ENCODE measurements at places on chromosomes 13 and 19.
A peak's percentile ranks its signal among the peaks of the same experiment; 100 is the strongest.

- no peak for DNase-seq
Measured at GRCh38 chr13:113528101-113528812, 37.7 kb upstream of the DCUN1D2 start.

DNA sequence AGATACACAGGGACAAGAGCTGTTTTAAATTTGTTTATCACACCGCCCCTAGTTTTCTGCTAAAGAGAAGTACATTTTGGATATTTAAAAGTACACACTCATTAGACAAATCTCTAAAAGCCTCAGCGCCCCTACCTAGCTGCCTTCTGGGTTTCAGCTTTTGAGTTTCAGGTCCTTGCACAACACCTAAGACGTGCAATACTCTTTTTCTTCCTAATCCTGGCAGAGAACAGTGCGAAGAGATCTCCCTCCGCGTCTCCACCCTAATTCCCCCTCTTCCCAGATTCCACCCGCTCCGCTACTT lies 421 bp upstream of the KLF5 start:
- no peak for DNase-seq

- DNase-seq: no peak
Measured at GRCh38 chr19:2524840-2525723, 49.2 kb downstream of the GADD45B start.

DNA sequence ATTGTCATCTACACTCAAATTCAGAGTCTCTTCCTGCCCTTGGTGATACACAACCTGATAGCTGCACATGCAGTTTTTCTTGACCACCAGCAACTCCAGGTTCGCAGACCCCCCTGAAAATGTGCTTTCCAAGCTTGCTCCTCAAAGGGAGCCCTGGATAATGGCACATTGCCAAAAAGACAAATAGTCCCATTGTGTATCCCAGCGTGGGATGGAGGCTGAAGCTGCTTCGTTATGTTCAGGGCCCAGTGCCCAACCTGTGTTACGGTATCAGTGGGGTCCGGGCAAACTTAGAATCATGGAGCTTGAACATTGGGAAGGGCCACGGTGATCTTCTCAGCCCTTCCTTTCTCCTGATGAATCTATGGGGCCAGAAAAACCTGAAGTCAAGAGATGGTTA lies 173.0 kb downstream of the TEX29 start:
- no peak for DNase-seq

- DNase-seq: no peak
Measured at GRCh38 chr13:44393391-44393790, 19.8 kb downstream of the SERP2 start.

DNA sequence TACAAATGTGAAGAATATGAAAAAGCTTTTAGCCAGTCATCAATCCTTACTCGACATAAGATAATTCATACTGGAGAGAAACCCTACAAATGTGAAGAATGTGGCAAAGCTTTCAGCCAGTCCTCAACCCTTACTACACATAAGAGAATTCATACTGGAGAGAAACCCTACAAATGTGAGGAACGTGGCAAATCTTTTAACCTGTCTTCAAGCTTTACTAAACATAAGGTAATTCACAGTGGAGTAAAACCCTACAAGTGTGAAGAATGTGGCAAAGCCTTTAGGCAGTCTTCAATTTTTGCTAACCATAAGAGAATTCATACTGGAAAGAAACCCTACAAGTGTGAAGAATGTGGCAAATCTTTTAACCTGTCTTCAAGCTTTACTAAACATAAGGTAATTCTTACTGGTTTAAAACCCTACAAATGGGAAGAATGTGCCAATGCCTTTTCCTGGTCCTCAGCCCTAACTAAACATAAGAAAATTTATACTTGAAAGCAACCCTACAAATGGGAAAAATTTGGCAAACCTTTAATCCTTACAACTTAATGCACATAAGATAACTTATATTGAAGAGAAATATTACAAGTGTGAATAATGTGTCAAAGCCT lies 74.1 kb upstream of the ZNF681 start:
- no peak for DNase-seq

DNA sequence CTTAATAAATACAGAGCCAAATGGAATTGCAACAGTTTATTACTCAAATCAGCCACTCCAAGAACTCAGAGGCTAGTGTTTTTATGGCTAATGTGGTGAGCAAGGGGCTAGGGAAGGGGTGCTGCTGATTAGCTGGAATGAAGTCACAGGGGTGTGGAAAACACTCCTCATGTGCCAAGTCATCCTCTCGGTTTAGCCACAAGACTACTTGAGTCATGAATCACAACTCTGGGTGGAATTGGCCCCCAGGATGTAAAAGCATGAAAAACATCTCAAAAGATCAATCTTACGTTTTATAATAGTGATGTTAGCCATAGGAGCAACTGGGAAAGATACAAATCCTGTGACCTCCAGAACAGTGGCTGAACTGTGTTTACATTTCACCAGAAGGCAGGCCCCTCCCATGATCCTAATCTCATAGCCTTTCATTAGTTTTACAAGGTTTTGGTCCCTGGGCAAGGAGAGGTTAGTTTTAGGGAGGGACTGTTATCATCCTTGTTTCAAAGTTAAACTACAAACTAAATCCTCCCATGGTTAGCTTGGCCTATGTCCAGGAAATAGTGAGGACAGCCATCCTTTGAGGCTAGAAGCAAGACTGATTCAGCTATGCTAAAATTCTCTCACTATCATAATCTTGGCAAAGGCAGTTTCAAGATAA lies 2020.1 kb upstream of the PCDH20 start:
- DNase-seq: no peak

GRCh38 chr13:96797136-96797535 lies 197.1 kb downstream of the OXGR1 start:
- no peak for DNase-seq

DNA sequence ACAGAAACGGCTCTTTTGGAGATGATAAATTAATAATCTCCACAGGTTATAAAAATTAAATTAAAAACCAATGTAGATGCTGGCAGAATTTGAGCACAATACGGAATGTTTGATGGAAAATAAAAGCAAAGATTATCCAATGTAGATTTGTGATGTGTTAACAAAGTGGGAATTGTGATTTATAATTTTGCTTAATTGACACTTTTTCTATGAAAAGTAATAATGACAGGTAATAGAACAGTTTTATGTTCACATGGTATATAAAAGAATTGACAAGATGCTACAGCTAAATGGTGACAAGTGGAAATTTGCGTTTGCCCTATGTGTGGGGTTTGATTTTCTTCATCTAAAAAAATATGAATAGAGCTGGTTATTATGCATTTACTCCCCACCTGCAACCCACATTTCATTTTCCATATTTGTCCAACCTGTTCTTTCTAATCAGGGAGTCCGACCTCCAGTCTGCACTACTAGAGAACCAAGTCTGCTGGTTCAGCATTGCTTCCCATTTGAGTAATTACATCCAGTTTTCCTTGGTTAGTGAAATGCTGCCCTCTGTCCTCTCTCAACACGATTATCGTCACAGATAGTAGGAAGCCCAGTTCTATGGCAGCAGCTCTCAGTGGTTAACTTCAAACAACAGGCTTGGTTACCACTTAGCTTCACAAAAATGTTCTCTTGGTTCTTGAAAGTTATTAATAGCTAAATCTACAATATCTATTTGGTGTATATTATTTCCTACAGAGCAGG lies 61.4 kb upstream of the SLITRK1 start:
- no peak for DNase-seq

GRCh38 chr13:27621116-27621365 lies 651 bp upstream of the POLR1D start:
- no peak for DNase-seq

DNA sequence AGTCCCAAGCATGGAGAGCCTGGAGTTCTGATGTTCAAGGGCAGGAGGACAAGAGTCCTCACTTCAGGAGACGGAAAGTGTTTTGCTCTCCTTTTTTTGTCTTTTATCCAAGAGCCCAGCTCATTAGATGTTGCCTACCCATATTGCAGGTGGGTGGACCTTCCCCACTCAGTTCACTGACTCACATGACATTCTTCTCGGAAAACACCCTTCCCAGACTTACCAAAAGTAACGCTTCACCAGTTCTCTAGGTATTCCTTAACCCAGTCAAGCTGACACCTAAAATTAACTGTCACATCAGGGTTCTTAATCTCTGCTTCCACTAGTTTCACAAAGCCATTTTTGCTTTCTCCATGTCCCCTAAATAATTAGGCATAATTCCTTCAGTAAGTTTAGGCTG lies 2215.4 kb upstream of the PCDH20 start:
- no peak for DNase-seq

GRCh38 chr13:32150794-32151193 lies 119.2 kb downstream of the FRY start:
- no peak for DNase-seq

DNA sequence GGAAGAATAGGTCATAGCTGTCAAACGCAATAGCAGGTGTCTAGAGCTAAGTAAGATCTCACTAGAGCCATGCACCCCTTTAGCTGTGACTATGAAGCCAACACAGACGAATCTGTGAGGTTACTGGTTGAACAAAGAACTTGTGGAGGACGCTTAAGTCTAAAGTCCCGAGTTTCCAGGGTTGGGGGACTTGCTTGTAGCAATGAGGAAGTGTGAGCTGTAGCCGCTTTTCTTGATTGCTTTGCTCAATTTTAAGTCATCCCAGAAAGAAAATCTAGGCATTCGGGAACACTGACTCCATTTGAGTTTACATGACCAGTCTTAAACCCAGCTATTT lies 1.6 kb downstream of the GPC5 start:
- no peak for DNase-seq

- DNase-seq: no peak
Measured at GRCh38 chr19:56637976-56638555, 4.9 kb upstream of the SMIM17 start.

DNA sequence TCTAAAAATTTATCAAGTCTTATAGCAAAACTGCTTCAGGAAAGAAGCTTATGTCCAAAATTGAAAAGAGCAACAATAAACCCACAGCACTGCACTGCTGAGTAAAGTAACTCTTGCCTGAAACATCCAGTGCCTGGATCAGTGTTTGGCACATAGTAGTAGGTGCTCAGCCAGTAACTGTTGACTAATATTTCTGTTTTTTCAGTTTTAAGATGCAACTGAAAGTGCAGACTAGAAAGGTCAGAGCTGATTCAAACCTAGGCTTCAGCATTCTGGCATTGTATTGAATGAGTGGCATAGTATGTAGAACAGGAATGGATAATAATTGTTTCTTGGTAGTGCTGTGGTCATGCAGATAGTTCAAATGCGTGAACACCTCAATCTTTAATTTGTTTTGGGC lies 67.6 kb downstream of the UBL3 start:
- DNase-seq: no peak

DNA sequence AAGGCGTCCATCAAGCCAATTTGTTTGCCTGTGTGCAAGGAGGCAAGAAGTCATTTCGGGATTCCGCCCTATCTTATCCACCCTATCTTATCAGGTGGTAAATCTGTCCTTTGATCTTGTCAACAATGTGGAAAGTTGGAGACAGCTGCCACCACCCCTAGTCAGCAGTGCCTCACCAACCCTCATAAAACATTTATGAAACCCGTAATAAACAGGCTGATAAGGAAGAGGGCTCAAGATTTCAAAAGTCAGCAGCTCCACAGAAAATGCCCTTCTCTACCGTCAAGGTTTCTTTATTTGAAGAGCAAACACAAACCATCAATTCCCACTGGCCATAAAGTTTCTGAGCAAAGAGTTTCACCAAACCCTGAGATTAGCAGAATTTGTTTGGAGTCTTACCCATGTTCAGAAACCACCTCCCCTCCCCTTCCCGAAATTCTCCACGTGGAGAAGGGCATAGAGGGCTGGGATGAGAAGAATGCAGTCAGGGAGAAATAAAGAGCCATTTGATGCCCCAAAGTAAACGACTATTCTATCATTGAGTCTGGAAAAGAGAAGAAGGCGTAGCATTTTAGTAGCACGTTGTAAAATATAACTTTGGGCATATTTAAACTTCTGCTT lies 196.0 kb upstream of the GPR12 start:
- no peak for DNase-seq

DNA sequence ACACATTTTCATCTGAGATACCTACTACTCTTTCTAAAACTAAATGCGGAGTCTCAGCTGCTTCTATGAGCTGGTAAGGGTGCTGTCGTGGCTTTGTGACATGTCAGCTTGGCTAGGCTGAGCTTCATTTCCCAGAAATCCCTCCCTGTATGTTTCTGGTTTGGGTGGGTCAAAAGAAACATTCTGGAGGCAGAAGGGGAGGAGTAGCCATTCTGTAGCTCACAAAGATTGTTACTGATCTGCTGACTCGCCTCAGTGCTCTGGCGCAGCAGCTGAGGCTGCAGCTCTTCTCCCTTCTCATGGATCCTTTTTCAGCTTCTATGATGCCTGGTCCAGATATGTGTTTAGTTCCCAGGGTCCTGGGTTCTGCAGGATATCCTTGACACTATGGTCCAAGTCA lies 114.7 kb downstream of the RAP2A start:
- no peak for DNase-seq

- DNase-seq: no peak
Measured at GRCh38 chr19:41341669-41342490, 11.8 kb downstream of the TGFB1 start.

DNA sequence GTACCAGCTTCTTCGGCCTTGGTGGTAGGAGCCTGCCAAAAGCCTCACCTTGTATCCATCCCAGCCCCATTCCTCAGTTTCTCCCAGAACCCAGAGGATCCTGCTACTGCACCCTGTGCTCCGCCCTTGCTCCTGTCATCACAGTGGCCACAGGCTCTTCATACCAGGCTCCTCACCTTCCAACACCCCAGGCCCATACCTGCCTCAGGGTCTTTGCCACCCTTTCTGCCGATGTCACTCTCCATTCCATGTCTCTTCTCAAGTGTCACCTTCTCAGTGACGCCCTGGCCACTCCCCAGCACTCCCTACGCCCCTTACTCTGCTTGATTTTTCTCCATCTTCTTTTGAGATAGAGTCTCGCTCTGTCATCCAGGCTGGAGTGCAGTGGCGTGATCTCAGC lies 2.0 kb upstream of the SRRM5 start:
- no peak for DNase-seq

- DNase-seq: no peak
Measured at GRCh38 chr13:49836516-49836915, 44.0 kb upstream of the KPNA3 start.

- DNase-seq: peak; percentile 95
Measured at GRCh38 chr19:58554494-58555368, at the start of gene CHMP2A. CHMP2A (minus strand) TSS chr19:58555105; CDS start chr19:58554212, 893 bp downstream.

- DNase-seq: no peak
Measured at GRCh38 chr13:83879431-83880171, 2.7 kb downstream of the SLITRK1 start.

DNA sequence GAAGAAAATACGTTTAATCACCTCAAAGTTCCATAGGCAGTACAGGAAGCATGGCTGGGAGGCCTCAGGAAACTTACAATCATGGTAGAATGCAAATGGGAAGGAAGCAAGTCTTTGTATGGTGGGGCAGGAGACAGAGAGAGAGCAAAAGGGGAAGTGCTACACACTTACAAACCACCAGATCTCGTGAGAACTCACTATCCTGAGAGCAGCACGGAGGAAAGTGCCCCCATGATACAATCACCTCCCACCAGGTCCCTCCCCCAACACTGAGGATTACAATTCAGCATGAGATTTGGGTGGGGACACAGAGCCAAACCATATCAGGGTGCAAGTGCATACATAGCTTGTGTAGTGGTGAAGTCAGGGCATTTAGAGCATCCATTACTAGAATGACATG lies 92.3 kb upstream of the ANKRD10 start:
- DNase-seq: no peak

All from activated T-cell treated with anti-CD3 and anti-CD28 coated beads for 4 hours (primary cell).